ENCODE measurements at places on chromosomes 1 and 21.
A peak's percentile ranks its signal among the peaks of the same experiment; 100 is the strongest.

GRCh38 chr1:227325156-227325555, 6.9 kb upstream of the CDC42BPA start:
- no peak for DNase-seq

- DNase-seq: no peak
Measured at GRCh38 chr1:222732216-222733159, 4.5 kb upstream of the FAM177B start.

DNA sequence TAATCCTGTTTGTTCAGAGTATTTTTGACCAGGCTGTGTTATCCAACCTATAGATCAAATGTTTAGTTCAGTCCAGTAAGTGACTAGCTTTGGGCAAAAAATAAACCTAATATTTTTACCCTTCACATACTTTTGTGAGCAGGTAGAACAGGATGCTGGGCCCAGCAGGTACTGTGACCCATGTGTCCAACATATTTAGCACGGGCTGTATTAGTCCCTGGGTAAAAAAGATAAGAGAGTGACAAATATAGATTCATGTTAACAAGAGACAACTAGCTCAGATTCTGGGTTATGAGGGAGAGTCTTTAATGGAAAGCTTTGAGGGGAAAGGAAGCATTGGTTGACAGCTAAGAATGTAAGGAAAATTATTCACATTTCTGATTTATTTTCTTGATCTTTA, 43.1 kb downstream of the OLFM3 start:
- DNase-seq: no peak

DNA sequence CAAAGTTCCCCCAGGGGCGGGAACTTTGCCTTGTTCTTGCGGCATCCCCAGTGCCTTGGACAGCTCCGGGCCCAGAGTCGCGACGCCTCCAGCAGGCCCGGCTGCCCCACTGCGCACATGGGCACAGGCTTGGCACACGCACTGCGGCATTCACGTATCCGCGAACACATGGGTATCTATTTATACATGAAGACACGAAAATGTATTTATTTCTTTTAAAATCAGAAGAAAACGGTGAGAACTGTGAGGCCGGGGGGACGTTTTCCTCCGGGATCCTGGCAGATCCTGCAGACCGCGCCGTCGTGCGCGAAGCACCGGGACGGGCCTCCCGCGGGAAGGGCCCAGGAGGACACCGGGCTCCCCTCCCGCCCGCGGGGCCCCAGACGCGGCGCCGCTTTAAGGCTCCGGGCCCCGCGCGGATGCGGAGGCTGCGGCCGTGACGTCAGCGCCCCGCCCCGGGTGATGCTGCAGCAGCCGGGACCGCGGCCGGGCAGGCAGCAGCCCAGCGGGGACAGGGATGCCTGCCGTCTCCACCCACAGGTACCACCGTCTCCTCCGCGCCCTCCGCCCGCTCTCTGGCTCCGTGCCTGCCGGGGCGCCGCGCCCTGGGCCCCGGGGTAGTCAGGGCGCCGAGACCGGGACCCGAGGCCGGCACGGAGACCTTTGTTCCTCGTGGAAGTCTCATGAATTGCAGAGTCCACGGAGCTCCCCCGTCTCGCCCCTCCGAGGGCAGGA, at the start of gene SLC45A1:
Gene SLC45A1 (plus strand): TSS at position 468 of the 735 bp plus-strand sequence. CDS start 6,216 bp downstream, outside the sequence.
- peak; percentile 77 for DNase-seq

- no peak for DNase-seq
Measured at GRCh38 chr1:32216566-32216965, 5.6 kb downstream of the TMEM234 start.

GRCh38 chr1:31618916-31619846, 1.7 kb downstream of the HCRTR1 start:
- DNase-seq: no peak

GRCh38 chr1:21508580-21509350, 458 bp upstream of the ALPL start:
- DNase-seq: peak; percentile 70

DNA sequence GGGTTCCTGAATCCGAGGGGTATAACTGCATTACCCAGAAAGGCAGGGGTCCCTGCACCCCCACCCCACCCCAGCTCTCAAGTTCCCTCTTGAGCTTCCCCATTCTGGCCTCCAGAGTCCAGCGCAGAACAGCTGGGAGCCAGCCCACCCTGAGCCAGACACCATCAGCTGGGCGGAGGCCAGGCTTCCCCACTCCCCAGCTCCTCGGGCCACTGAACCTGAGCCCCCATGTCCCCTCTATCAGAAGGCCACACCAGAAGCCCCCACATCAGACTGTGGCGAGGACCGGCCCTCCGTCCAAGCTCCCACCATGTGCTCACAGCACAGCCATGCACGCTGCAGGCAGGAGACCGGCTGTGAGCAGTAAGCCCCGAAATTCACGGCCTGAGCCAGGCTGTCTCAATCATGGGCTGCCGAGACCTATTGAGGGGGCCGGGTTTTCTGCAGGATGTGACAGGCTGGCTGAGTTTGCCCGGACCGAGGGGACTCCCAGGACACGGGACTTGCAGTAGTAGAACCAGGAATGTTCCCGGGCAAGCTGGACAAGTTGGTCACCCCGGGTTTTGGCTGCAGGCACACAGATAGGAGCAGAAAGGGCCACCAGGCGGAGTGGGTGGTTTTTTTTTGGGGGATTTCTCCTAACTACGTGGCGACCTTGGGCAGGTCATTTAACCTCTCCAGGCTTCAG, 25.5 kb upstream of the TNFRSF1B start:
- DNase-seq: peak; percentile 76

DNA sequence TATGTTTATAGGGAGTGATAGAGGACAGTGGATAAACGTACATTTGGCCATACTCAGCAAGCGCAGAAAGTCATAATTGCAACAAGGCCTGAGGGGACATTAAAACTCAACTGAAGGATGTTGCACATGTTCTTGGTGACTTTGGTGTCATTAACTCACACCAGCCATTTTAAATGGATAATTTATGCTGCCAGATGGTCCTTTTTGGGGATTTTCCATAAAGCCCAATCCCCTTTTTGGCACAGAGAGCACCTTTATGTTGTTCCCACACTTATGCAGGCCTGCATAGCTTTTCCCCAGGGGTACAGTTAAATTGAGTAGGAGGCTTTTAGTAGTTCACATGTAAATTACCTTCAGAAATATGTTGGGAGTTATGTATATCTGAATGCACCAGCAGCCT, 279.6 kb downstream of the NFIA start:
- no peak for DNase-seq

GRCh38 chr1:41319106-41319755, 42.0 kb upstream of the FOXO6 start:
- no peak for DNase-seq

DNA sequence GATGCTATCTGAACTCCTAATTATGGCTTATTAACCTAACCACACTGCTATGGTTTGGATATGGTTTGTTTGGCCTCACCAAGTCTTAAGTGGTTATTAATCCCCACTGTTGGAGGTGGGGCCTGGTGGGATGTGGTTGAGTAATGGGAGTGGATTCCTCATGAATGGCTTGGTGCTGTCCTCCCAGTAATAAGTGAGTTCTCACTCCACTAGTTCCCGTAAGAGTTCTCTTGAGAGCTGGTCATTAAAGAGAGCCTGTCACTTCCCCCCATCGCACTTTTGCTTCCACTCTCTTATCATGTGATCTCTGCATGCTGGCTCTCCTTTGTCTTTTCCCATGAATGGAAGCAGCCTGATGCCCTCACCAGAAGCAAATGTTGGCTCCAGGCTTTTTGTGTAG, 328.8 kb downstream of the PLA2G4A start:
- DNase-seq: no peak

DNA sequence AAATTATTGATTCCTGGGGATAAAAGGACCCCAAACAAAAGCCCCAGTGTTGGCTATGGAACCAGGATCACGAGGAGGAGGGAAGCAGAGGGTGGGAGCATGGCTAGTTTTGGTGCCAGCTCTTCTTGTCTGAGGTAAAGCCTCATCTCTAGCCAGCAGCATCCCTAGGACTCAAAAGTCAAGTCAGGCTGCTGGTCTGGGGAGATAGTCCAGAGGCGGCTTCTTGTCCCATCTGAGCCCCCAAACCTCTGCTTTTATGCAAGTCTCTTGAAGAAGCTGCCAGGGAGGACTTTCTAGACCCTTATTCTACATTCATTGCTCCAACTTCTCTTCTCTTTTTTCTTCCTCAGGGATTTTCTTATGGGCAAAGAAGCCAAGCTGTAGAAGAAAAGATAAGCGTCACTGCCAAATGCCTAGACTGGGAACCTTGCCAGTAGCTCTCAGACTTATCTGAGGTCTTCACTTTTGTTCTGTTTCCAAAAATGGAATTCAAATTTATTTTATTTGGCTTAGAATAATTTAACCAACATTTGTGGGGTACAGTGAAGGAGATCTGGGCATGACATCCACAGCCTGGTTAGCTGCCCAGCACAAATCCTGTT, 6.9 kb upstream of the ANKRD35 start:
- no peak for DNase-seq

GRCh38 chr1:51933344-51933743, 54.8 kb upstream of the NRDC start:
- DNase-seq: no peak

GRCh38 chr1:225896937-225897549, 8.1 kb upstream of the LEFTY1 start:
- DNase-seq: no peak

- DNase-seq: peak; percentile 46
Measured at GRCh38 chr1:218735436-218736032, 390.4 kb downstream of the TGFB2 start.

DNA sequence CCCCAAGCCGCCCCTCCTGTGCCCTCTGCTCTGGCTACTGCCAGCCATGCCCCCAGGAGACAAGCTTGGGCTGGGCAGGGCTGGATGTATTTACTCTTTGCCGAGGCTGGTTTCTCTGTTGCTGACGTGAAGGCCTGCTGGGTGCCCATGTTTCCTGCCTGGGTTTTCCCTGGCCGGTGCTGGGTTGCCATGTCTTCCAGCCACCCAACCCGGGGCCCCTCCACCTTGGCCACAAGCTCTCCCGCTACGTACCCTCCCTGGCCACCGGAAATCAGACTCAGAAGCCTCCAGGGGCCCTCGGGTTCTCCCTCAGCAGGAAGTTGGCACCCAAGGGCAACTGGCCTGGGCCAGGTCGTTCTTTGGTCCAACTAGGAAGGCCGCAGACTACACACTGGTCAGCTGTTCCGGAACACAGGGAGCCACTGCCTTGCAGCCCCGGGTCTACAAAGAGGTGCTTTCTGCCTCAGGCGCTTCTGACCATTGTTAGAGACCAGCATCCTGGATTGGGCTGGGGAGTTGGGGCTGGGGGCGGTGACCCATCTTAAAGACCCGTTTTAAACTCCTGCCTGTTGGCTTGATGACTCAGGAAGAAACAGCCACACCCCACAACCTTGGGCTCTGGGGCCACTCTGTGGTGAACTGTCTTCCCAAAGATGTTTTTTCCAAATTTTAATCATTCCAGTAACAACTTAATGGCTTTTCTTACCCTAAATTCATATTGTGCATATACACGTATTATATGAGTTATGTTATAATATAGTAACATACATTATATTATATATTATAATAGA, 71.2 kb upstream of the RUNX3 start:
- DNase-seq: no peak

DNA sequence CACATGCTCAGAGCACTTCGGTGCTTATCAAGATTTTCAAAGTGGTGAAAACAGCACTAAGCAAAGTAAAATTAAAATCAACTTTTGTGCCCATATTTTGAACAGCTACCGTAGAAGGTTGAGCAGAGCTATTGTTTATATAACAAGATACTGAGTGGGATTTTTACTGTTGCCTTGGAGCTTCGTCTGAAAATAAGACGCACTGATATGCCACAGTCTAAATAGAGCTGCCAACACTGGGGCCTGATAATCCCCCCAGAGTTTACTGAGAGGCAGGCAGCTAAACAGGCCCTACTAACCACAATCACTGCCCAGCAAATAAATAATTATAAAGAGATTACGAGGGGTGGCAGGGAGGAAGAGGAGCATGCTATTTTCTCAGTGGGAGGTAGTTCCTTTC, 650 bp upstream of the CCDC190 start:
- DNase-seq: no peak

GRCh38 chr1:166026555-166026954, 140.2 kb downstream of the FAM78B start:
- DNase-seq: peak; percentile 41

DNA sequence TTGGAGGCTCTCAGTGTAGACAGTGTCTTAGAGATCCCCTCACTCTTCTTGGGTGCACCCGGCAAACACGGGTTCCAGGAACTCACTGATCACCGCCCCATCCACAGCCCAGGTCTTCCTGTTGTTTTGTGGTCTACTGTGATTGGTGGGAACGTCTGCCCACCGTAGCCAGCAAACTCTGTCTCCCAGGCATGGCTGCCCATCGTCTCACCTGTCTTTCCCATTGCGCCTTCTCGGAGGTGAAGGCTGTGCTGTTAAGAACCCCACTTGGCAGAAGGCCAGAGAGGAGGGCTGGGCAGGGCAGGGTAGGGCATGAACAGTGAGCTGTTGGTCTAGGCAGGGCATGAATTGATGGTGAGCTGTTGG, 14.1 kb upstream of the KCNA2 start:
- DNase-seq: no peak

DNA sequence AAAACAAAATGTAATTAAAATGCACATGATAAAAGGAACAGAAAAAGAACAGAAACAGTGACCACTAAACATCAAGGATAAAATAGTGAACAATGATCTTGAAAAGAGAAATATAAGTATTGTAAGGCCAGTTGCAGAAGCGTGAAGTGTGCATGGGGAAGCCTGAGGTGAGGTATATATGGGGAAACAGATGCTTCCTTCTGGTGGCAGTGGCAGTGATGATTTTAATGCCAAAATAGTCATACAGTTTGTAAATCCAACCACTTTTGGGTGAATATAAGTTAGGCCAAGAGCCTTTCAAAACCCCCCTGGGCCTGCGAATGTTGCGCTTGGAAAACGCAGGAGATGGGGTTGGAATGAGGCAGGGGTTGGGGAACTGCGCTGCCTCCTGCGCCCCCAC, 27.3 kb downstream of the TTC3 start:
- DNase-seq: no peak
